ENCODE measurements at places on chromosomes 6 and 20.

DNA sequence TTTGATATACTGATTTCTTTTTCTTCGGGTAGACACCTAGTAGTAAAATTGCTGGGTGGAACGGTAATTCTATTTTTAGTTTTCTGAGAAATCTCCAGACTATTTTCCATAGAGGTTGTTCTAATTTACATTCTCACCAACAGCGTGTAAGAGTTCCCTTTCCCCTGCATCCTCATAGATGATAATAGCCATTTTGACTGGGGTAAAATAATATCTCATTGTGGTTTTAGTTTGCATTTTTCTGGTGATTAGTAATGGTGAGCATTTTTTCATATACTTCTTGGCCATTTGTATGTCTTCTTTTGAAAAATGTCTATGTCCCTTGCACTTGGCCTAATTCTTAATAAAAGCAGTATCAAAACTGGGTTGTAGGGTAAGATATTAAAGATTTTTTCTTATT, 148.9 kb upstream of the SIM1 start:
- no peak for DNase-seq

DNA sequence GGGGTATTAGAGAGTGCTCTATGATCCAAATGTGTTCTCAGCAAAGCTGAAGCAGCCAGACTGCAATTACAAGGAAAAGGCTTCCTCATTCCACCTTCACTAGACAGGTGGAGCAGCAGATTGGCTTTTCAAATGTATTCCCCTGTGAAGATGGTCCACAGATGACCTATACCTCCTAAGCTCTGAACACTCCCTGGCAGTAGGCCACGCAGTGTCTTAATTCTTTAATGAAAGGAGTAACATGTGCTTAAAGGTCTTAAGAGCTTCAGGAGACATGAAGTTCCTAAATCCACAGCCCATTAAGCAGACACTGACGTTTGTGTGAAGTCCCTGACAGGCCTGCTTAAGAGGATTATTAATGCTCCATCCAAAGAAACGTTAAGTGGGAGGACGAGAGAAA, 138.9 kb upstream of the NUP153 start:
- DNase-seq, result no peak

DNA sequence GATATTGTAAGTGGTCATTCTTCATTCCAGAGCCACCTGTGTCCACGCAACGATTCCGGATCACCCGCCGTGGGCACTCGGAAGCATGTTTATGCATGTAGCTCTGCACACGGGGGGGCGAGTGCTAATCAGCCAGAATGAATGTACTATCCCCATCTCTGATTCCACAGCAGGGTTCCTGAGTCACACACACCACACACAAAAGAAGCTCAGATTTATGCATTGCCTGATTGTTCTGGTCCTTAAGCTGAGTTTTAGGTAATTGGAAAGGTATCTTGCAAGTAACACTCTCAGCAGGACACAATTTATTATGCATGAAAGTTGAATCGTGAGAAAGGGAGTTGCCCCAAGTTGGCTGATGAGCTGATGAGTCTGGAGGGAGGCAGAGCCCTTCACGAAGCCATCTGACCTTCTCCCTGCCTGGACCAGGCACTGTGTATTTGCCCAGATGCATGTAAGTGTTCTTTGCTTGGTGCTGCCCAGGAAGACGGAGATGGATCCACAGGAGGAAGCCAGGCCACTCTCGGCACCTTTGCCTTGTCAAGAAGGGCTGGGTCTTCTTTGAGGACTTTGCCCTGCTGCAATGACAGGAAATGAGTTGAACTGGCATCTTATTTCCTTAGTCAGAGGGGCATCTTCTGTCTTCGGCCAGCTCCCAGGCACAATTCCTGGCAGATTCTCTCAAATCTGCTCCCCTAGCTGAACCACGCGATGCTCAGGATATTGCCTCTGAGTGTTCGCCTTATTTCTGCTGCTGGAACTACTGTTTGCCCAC, 141.1 kb downstream of the SYNDIG1 start:
- DNase-seq, result no peak

DNA sequence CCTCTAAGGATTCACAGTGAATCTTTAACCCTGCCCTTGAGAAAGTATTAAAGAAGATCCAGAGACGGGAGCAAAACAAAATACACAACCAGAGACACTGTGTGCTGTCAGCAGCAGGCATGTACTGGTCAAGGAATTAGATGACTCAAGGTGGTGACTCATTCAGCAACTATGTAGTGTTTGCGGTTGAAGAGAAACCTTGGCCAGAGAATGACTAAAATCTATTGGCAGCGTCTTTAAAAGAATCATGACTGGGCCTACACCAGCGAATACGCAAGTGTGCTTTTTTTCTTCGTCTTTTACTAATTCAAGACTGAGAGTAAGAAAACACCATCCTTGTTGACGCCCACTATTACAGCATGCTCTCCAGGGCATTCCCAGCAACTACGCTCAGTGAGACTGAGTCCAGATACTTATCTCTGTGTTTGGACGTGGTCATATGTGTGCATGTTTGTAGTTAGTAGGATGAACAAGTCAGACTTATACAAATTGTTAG, 72.4 kb upstream of the BACH2 start:
- peak; percentile 99 for DNase-seq

DNA sequence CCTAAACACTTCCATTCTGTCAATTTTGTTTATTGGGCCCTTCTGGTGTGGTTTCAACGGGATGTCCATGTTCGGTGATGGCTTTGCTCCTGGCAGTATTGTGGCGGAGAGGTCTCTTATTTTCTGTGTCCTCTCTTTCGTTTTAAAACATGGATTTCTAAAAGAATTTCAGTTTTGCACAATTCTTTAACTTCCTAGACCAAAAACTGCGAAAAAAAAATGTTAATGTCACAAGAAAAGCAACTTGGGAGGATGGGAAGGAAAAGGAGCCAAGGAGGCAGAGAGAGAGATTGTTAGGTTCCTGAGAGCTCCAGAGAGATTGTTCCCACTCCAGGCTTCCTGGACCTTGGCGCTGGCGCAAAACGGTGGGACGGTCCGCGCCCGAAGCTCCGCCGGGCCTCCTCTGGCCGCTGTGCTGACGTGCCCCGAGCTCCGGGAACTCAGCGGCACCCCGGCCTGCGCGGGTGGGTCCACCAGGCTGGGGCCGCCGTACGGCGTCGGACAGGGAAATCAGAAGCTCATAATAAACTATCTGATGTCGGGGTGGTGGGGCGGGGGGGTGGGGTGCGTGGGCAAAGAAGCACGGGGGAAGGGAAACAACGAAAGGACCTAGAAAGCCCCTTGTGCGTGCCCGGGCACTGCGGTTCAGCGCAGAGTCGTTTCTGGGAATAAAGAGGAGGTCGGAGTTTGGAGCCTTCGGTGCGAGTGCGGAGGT, 951 bp upstream of the OLIG3 start:
- DNase-seq, result peak; percentile 29

DNA sequence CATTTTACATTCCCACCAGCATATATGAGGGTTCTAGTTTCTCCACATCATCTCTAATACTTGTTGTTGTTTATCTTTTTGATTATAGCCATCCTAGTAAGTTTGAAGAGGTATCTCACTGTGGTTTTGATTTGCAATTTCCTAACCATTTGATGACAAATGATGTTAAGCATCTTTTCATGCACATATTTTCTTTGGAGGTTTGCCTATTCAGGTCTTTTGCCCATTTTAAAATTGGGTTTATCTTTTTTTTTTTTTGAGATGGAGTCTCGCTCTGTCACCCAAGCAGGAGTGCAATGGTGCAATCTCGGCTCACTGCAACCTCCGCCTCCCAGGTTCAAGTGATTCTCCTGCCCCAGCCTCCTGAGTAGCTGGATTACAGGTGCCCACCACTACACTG, 4.0 kb downstream of the RBCK1 start:
- no peak for DNase-seq

DNA sequence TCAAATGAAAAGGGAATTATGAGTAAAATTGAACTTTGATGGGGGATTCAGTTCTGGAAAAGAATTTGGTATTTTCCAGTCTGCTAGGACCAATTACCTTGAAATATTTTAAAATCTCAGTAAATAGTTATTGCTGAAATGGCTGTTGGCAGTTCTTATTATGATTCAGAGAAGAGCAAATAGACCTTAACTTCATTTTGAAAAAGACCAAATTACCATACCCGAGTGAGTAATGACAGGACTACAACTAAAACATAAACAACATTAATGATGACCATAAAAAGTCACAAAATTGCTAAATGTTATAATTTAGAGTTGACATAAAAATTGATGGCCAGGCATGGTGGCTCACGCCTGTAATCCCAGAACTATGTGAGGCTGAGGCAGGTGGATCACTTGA, 21.7 kb downstream of the TRIM38 start:
- DNase-seq, result no peak

GRCh38 chr6:91864911-91865310, 1278.0 kb upstream of the MAP3K7 start:
- no peak for DNase-seq

DNA sequence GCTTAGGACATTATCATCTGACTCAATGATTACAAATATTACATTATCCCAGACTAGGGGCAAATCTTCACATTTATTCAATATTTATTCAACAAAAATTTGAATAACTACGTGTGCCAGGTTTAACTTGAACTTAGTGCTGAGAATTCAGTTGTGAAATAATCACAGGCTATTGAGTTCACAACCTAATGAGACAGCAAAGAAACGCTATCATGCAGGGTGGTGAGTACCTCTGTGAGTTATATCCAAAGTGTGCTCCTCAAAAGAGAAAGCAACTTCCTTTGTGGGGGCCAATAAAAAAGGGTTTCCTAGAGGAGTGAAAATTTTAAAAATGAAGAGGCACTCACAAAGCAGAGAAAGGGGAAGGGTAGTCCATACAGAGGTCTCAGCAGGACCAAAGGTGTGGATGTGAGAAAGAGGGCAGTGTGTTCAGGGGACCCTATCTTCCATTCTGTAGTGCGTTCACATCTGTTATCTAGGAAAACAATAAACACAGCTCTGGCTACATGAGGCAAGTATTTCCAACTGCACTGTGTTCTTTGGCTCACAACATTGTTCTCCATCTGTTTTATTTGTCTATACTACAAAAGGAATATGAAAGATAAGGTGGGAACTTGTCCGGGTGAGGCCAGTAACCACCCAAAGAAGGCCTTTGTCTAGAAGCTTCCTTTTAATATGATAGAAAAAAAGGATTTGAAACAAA, 155.4 kb upstream of the MARCKS start:
- peak; percentile 30 for DNase-seq

- no peak for DNase-seq
Observed at GRCh38 chr6:164692772-164693510, 616.5 kb downstream of the C6orf118 start.

GRCh38 chr6:16204653-16205376, 33.6 kb upstream of the GMPR start:
- no peak for DNase-seq

- DNase-seq, result no peak
Observed at GRCh38 chr6:21383450-21384085, 210.0 kb upstream of the SOX4 start.

- DNase-seq, result peak; percentile 35
Observed at GRCh38 chr6:116287689-116288282, 8.1 kb upstream of the TSPYL1 start.

DNA sequence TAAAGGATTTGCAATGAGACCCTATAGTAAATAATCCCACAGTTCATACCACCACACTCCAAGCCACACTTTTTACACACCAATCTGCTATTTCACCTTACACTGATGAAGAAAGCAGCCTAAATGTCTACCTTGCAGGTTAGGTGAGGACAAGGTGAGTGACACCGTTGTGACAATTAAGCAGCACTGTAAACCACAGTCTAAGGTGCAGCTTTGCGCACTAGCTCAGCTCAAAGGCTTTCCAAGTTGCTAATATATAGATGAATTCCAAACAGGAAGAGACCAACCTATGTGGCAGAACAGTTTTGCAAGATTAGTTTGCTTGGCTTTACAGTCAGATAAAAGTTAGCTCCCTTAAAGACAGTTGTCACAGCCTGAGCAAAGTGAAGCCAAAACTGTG, 429.5 kb upstream of the MARCKS start:
- DNase-seq, result no peak

GRCh38 chr6:68741501-68742386, 106.7 kb downstream of the ADGRB3 start:
- no peak for DNase-seq

GRCh38 chr6:38110481-38110971, 291.0 kb downstream of the ZFAND3 start:
- no peak for DNase-seq

DNA sequence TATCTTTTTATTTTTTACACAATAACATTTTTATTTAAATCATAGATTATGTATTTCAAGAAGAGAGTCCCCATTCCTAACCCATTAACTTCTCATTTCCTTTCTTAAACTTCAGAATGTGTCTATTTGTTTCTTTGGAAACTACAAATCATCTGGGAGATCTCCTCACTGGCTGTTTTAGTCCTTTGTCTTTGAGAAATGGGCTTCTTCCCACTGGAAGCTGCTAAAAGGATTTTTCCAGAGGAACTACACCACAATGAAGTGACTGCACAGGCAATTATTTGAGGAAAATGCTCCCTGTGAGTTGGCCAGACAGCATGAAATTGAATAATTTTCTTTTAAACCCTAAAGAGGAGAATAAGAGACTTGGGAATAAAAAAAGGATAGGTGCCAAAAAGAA, 119.1 kb downstream of the TENT5A start:
- DNase-seq, result no peak

DNA sequence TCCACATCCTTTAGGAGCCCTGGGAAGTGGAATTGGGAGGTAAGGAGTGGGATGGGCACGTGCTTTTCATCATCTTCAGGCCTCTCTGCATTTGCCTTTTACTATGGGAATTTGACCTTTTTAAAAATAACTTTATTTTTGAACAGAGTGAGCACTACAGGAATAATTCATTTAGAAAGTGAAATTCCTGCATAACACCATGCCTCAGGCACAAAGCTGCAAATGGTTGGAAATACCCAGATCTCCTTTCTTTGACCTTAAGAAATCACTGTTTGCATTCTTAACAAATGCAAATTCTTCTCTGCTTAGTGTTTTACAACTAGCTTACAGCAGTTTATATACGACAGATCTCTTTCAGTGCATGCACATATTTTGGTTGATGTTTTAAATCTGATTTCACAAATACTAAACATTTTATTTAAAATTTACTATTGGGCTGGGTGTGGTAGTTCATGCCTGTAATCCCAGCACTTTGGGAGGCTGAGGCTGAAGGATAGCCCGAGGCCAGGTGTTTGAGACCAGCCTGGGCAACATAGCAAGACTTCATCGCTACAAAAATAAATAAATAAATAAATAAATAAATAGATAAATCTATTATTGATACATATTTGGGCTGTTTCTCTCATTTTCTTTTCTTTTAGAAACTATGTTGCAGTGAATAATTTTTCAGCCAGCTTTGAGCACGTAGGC, 24.5 kb downstream of the CST8 start:
- DNase-seq, result no peak

- DNase-seq, result no peak
Observed at GRCh38 chr6:43746613-43747102, 23.4 kb upstream of the VEGFA start.

GRCh38 chr20:20808016-20808415, 95.6 kb upstream of the RALGAPA2 start:
- no peak for DNase-seq

- DNase-seq, result no peak
Observed at GRCh38 chr6:101830501-101831031, 437.1 kb downstream of the GRIK2 start.

- no peak for DNase-seq
Observed at GRCh38 chr20:39822667-39823066, 860.5 kb downstream of the DHX35 start.

Measured in foreskin fibroblast (primary cell).